ENCODE measurements at places on chromosomes 2 and 18.

DNA sequence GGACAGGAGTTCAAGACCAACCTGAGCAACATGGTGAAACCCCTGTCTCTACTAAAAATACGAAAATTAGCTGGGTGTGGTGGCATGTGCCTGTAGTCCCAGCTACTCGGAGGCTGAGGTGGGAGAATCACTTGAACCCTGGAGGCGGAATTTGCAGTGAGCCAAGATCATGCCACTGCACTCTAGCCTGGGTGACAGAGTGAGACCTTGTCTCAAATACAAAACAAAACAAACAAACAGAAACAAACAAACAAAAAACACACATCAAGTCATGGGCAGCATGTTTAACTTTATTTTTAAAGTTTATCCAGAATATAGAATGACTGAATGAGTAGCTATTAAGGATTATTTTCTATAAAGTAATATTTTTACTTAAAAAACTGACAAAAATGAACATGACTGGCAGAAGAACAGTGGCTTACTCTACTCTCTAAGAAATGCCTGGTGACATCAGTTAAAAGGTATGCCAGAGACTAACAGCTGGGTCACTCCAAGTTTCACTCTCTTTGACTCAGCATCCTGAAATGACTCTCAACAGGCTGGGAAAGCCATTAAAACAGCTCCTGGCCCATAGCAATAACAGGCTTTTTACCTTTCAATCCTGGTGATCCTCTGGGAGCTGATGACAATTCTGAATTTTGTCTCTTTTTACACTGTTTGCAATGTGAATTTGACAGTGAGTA, 281.6 kb upstream of the STON1 start:
- DNase-seq, result no peak

DNA sequence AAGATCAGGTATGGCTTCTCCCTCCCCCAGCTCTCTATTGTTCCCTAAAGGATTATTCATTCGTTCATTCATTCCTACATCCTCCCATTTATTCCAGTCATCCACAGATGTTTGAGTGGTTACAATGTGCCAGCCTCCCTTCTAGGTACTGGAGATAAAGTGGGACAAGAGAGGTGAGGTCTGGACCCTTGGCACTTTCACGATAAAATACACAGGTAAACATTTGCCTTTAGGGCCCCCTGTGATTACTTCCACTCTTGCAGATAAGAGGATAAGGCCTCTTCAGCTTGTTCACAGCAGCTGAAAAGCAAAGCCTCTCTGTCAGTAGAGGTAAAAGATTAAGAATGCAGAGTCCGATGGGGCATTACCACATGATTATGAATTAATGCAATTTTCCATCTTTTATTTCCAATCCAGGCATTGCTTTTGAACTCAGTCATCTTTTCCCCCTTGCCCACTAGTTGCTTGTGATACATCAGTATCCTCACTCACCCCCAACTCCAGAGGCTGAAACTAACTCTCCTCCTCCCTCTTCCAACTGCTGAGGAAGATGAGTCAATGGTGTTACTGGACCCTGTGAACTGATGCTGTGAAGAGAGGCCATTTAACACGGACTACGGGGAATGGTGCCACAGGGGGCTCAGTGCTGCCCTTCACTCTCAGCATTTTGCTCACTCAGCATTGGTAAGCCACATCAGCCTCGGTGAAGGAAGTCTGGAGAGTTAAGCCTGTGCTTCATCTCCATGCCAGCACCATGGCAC, 1.1 kb upstream of the DPP4 start:
- DNase-seq, result no peak

GRCh38 chr2:52571380-52572347, 1195.9 kb upstream of the CHAC2 start:
- no peak for DNase-seq

GRCh38 chr2:115491186-115491793, 1048.8 kb downstream of the DPP10 start:
- DNase-seq, result no peak

Measured in NCI-H1048 (cell line).